ENCODE measurements at places on chromosomes 7 and 10. TPM values are rescaled to one million over a fixed set of nuclear protein-coding genes. Genes with fewer than 3 reads are reported as not detected.

DNA sequence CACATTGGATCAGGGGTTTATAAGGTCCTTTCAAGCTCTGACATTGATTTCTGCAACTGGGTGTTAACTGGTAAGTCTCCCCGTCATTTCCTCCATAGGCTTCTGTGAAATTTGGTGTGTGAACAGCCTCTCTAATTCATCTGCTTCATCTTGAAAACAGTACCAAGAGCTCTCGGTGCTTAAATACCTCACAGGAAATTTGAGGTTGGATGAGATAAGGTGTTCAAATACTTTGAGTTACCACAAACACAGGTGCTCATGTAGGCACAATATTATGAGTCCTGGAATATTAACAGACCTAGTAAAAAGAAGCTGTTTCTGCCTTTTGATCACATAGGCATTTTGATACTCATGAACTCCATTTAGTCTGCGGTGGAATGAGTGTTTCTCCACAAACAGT lies 85.2 kb downstream of the RTKN2 start:
- DNase-seq = peak; percentile 43

- no peak for DNase-seq
These were observed 132.0 kb downstream of the CFAP58 start for GRCh38 chr10:104485632-104486031.

GRCh38 chr10:113493195-113493594 lies 59.7 kb upstream of the HABP2 start:
- DNase-seq = peak; percentile 11

- no peak for DNase-seq
These were observed 31.6 kb downstream of the GRB10 start for GRCh38 chr7:50751146-50751545.

DNA sequence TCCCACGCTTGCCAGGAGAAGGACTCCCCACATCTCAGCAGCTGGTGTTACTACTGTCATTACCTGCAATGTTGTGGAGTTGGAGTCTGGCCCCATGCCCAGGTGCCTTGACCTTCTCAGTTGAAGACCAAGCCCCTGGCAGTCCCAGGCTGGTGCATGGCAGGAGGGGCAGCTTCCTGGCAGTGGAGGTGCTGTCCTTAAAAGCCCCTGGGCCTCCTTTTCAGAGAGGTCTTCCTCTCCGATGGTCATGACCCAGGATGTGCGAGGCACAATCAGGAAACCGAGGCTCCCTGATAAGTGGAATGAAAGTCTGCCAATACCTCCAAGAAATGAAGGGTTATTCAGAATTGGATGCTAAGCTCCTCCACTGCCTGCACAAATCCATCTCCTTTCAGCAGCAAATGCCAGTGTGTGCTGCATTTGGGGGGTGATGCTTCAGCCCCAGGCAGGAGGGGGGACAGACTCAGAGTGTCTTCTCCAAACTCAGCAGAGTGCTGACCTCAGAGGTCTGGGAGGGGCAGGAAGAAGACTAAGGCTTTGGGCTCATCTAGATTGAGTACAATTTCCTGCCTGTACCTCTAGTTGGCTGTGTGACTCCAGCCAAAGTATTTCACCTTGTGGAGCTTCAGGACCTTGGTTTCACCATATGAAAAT lies 97.0 kb upstream of the DDC start:
- no peak for DNase-seq

DNA sequence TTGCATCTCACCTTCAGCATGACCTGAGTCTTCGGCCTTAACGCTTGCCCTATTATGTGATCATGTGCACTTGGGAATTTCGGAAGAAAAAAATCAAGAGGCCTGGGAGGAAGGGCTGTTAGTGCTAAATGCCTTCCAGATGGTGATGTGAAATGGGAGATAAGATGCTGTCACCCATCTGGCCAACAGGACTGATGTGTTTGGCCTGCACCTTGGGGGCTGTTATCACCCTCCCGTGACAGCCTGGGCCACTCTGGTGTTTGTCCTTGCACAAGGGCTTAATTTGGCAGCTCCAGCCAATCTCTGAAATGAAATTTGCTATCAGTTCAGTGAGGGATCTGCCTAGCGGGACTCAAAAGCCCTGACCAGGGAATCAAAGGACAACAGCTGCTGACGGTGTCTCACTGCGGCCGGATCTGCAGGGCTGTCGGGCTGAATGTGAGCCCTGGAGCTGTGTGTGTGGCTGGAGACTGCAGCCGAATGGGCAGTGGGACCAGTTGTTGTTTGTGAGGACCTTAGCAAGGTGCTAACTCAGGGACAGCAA lies 131.4 kb upstream of the BTBD16 start:
- DNase-seq = no peak

GRCh38 chr10:3407208-3407607 lies 234.6 kb upstream of the PITRM1 start:
- peak; percentile 56 for DNase-seq

DNA sequence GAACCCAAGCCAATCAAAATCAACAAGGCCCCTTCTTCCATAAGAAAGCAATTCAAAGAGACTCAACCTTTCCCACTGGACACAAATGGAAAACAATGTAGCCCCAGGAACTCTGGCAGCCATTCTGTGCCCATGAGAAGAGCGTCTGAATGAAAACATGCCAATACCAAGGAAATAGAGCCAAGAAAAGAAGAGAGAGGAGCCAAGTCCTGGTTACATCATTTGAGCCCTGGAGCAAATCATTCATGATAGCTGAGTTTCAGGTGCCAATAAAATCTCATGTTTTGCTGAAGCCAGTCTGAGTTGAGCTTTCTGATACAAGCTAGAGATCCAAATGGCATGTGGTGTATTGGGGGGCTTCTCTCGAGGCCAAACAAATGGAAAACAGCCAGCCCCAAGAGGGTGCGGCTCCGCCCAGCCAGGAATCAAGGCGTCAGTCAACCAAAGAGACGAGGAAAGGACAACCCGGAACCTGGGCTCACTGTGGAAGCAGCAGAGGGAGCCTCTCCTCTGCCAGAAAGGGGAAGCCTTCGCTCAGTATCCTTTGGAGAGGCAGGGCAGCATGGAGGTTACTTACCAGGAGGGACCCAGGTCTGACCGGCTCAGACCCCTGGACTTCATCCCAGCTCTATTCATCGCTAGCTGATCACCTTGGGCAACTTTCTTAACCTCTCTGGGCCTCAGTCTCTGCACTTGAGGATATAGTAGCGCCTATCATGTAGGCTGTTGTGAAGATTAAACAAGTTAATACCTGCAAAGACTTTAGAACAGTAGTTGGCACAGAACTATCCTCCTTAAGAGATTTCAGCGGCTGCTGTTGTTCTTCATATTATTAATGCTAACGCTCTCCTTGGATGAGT lies 61.8 kb downstream of the OAT start:
- no peak for DNase-seq

GRCh38 chr7:101564778-101565211 lies 64.3 kb downstream of the MYL10 start:
- DNase-seq = no peak

- no peak for DNase-seq
These were observed 144.6 kb upstream of the AOAH start for GRCh38 chr7:36868727-36869411.

- peak; percentile 78 for DNase-seq
These were observed 204.4 kb downstream of the CXCL12 start for GRCh38 chr10:44180321-44181168.

DNA sequence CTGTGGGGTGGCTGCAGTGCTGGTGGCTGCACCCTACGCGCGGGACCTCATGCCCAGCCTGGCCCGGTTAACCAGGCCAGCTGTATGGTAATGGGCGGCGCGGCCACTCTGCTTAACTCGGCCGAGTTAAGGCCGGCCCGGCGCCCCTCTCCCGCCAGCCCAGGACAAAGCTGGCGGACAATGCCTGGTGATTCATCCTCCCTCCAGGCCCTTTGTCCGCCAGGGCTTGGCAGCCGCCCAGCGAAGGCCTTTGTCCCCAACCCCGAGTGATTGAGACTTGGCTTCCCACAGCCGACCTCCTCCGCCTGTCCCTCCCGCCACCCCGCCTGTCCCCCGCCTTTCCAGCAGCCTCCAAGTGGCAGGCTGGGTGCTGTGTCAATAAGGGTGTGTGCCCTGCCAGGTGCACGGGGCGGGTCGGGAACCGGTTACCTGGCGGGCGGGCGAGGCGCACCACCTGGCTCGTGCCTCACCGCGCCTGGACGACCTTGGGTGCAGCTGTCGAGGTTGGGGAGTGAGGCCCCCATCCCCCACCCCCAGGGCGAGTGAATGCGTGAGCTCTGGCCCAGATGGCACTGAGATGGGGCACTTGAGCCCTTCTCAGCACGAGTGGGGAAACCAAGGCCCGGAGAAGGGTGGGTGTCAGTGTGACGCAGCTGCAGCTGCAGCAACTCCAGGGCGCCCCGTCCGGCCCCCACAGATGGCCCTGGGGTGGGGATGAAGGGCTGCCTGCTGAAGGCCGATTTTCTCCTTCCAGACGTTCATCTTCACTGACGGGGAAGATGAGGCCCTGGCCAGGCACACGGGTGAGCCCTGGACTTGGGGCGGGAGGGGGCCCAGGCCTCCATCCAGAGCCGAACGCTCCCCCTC lies 4.6 kb downstream of the LFNG start:
- DNase-seq = no peak

The OR9A2 gene
- not detected for total RNA-seq
